ENCODE measurements at places on chromosomes 7 and 10.

GRCh38 chr7:98210513-98211220, 572 bp upstream of the BHLHA15 start:
- DNase-seq: no peak

DNA sequence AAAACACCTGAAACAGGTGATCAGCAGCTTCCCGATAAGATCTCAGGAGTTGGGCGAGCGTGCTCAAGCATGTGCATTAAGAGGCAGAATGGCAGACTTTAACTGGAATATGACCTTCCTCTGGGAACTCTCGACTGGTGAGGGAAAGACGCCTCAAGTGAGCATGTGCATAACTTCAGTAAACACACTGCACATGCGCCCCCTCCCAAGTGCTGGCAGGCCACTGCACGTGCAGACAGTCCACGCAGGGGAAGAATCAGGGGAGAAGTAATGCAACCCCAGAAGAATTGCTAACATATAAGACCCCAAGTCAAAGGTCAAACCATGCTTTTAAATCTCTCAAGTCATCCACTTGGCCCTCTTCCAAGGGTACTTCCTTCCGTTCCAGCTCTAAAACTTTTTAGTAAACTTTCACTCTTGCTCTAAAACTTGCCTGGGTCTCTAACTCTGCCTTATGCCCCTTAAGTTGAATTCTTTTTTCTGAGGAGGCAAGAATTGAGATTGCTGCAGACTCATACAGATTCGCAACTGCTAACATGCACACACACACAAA, 541.0 kb downstream of the TNS3 start:
- DNase-seq: no peak

- no peak for DNase-seq
Measured at GRCh38 chr10:4568086-4568485, 257.9 kb upstream of the AKR1E2 start.

GRCh38 chr10:61001731-61002122, 57.7 kb upstream of the RHOBTB1 start:
- no peak for DNase-seq

DNA sequence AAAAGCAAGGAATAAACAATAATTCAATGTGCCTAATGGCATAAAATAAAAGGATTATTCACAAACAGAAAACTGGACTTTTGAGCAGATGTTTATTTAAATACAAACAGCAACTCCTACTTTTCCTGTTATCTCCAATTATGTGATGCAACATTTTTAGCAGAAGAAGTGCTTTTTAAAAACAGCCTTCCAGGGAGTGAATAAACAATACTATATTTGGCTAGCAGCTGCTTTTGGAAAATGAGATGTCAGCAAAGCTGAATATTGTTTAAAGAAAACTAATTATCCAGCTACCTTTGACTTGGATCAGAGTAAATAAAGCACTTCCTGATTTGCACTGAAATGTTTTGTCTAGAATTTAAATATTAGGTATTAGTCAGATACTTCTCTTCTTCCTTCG, 23.2 kb downstream of the CDK1 start:
- DNase-seq: no peak

GRCh38 chr7:45391618-45392451, 182.3 kb upstream of the ADCY1 start:
- no peak for DNase-seq

- no peak for DNase-seq
Measured at GRCh38 chr7:115749924-115750323, 280.6 kb downstream of the TFEC start.

- no peak for DNase-seq
Measured at GRCh38 chr7:151389096-151389767, 20.6 kb downstream of the WDR86 start.

GRCh38 chr7:55206235-55207029, 158.7 kb upstream of the LANCL2 start:
- no peak for DNase-seq

GRCh38 chr10:132460691-132461090, 63.7 kb downstream of the PWWP2B start:
- DNase-seq: no peak

DNA sequence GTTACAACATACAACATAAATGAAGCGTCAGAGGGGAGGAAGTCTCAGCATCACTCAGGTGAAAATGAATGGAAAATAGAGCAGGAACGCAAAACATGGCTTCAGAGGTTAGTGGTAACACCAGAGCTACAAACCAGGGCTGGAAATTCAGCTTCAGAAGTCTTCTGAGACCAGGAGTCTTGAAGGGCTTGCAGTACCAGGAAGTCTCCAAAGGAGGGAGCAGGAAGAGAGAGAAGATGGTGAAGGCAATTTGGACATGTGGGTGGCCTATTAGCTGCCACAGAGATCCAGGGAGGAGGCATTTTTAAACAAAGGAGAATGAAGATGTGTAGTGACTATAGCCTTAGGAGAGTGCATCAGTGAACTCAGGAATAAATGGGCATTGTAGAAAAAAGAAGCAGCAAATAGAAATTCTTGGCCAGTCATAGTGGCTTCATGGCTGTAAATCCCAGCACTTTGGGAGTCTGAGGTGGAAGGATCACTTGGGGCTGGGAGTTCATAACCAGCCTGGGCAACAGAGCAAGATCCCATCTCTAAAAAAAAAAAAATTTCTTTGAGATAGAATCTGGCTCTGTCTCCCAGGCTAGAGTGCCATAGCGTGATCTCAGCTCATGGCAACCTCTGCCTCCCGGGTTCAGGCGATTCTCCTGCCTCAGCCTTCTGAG, 9.3 kb upstream of the TET1 start:
- DNase-seq: peak; percentile 66

DNA sequence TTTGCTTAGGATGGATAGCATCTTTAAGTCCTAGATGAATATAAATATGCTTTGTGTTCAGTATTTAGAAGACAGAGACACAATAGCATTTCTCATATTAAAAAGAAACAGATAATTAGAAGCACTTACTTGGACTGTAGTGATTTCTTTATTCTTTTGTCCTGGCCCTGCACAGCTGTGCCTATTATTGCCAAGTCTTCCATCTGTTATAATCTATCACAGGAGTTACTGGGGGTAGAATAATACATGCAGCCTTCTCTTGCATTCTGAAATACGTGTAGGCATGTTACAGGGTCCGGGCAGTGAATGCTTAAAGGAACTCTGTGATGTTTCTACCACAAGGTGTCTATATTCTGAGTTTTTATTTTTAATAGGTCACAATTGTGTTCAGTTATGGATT, 461.5 kb upstream of the COBL start:
- DNase-seq: no peak

DNA sequence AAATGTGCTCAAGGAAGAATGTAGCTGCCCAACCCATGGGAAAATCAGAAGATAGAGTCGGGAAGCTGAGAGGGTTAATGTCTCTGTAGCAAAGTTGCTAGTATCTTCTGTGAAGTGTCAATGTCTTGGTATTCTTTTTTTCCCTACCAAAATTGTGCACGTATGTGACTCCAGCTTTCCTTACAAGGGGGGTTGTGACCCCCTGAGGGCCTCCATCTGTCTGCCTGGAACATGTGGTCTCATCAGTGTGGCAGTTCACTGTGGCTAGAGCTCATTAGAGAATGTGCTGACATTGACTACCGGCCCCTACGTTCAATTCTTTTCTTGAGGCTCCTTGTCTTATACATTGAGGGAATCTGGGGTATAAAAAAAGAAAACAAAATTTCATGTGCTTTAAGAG, 725.2 kb upstream of the CELF2 start:
- DNase-seq: no peak

GRCh38 chr10:22058201-22058600, 54.7 kb upstream of the DNAJC1 start:
- DNase-seq: no peak

- DNase-seq: no peak
Measured at GRCh38 chr7:39827571-39827970, 122.5 kb upstream of the CDK13 start.

DNA sequence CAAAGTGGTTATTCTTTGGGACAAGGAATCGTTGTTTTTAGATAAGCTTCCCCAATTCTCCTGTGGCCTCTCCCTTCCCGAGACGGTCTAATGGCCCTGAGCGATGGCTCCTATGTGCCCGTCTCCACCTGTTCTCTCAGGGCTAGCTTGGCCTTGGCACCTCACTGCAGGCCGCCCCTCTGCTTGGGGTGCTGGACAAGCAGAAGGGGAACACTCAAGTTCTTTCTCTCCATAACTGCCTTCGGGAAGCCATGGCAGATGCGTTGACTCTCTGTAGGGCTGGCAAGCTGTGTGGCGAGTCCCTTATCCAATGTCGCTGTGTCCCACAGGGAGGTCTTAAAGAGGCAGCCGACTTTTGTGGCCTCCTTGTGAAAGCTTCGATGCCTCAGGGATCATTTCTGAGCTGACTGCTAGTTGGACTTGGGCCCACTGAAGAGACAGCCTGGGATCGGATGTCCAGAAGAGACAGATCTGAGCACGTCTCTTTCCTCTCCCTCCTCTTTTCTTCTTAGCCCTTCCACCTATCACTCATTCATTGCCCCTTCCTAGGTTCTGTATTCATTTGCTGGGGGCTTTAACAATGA, 70.8 kb downstream of the GRK5 start:
- no peak for DNase-seq

GRCh38 chr10:100518761-100519241, 860 bp downstream of the SEC31B start:
- DNase-seq: peak; percentile 75

DNA sequence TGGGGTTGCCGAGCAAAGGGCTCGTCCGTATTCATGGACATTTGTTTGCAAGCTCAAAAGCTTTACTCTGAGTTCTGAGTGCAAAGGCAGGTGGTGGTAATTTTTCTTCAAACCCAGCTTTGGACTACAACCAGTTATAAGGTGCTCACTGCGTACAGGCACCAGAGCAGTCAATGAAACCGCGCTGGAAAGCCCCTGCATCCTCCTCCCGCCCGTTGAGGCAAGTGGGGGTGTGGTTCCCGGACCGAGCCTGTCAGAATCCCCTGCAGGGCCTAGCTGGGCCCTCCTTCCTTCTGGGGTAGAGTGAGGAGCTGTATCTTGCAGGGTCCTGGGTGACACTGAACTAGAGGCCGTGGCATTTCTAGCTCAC, 22.3 kb downstream of the AMZ1 start:
- DNase-seq: no peak

- DNase-seq: no peak
Measured at GRCh38 chr7:94556028-94556427, 46.4 kb downstream of the CASD1 start.

DNA sequence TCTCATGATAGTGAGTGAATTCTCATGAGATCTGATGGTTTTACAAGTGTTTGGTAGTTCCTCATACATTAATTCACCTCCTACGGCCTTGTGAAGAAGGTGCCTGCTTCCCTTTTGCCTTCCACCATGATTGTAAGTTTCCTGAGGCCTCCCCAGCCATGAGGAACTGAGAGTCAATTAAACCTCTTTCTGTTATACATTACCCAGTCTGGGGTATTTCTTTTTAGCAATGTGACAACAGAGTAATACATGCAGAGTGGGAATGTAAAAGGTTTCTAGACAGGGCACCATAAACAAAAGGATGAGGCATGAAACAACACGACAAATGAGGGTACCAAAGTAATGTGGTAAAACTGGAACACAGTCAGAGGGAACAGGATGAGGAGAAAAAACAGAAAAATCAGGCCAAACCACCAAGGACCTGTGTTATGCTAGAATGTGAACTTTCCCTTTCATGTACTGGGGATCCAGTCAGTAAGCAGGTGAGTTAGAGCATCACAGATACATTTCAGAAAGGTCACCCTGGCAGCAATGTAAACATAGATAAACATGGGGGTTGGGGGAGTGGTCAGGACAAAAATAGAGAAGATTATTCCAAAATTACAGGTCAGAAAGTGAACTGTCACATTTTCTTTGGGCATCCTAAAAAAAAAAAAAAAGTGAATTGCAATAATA, 31.9 kb downstream of the ANKRD26 start:
- no peak for DNase-seq

DNA sequence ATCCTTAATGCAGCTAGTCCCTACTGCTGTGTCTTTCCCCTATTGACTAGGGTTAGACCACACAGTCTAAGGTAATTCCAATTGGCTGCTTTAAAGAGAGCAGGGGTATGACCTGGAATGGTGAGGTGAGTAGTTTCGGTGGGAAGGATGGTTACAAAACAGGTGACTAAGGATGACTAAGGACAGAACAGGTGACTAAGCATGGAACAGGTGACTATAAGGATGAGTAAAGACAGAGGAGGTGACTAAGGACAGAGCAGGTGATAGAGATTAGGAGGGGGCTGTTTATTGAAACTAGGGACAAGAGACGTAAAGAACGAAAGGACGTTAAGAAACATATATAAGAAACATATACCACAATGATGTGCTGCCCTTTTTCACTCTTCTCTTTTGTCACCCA, 145.1 kb upstream of the TMEM106B start:
- no peak for DNase-seq

GRCh38 chr7:86975449-86975848, 84.0 kb downstream of the ELAPOR2 start:
- no peak for DNase-seq
